HepG2 (cell line): ENCODE measurements at places on chromosomes 6 and 20.

GRCh38 chr20:50415516-50416268 lies 94.5 kb upstream of the PTPN1 start:
- DNase-seq: peak; percentile 86

- DNase-seq: no peak
Measured at GRCh38 chr6:158516098-158516497, 43.8 kb upstream of the TMEM181 start.

- no peak for DNase-seq
Measured at GRCh38 chr6:71301546-71301945, 12.9 kb downstream of the OGFRL1 start.

DNA sequence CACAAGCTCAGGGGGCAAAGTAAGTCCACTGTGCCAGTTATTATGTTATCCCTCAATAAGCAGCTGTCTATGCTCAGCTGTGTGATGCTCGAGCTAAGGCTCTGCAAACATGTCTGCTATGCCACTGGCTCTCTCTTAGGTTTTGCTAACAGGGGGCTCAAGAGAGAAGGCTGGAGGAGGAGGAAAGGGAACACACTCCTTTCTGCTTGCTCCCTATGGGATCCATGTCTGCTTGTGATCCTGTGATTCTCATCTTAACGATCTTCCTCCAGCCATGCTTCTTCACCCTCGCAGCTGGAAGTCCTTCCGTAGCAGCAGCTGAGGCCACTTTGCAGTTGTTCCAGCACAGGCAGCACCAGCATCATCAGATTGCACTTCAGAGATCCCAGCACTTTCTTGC lies 37.0 kb upstream of the IGF2R start:
- DNase-seq: no peak

GRCh38 chr6:14144678-14145113 lies 27.1 kb downstream of the CD83 start:
- DNase-seq: peak; percentile 72

GRCh38 chr20:49713753-49714712 lies at the start of gene B4GALT5:
B4GALT5 (minus strand) TSS chr20:49713878; CDS start chr20:49713690, 188 bp downstream.
- DNase-seq: peak; percentile 66

DNA sequence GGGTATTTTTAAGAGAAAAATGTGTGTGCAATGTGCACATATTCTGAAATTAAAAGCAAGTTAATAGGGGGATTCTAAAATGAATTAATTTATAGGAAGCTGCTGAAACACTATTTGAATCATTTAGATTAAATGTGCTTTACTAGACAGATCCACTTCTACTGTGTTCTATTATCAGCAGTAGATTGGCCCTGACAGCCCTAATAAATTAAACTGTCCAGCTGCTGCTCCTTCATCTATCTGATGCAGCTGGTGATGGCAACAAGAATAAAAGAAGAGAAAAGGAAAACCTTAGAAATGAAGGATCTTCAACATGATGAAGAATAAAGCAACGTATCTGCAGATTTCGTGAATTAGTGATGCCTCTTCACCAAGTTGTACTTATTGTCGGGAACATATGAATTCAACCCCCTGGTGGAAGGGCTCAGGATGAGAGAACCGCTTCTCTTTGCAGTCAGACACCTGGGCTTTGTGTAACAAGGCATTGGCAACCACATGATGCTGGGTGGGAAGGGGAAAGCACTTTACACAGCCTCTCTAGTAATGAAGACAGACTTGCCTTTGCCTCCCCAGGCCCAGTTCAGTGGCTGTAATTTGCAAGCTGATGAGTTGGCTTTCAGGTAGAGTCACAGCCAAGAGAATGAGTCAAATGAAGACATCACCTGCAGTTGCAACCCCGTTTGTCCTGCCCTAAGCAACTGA lies 94.4 kb downstream of the LAMP5 start:
- DNase-seq: no peak

DNA sequence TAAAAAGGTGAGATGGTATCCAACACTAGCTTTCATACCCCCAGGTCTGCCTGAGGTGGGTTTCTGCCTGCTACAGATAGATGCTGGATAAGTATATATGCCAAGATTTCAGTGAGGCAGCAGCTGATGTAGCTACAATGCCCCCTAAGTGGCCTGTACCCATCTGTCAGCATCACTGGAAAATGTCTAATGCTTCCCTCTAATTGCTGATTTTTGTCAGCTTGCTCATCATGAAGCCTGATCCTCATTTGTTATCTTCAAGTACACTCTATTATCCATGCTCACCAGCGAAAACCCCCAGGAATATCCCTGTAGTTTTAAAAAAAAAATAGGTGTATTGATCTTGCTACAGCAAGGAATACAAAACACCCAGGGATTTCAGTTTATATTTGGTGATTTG lies 32.2 kb downstream of the OPRM1 start:
- no peak for DNase-seq

DNA sequence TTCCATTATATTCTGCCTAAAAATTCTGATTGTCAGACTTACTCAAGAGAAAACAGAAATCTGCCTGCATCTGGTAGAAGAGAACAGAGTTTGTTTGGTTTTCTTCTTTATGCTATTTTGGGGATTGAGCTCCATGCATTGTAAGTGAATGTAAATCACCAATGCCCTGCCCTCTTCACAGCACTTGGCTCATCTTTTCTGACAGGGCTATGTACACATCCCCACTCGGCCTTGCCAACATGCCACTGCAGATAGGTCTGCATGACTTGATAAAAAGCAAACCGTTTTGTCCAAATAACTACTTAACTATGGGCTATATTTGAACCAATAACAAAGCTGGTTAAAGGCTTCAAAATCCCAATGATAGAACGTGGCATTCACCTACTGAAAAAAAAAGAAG lies 117.7 kb downstream of the IBTK start:
- peak; percentile 10 for DNase-seq

DNA sequence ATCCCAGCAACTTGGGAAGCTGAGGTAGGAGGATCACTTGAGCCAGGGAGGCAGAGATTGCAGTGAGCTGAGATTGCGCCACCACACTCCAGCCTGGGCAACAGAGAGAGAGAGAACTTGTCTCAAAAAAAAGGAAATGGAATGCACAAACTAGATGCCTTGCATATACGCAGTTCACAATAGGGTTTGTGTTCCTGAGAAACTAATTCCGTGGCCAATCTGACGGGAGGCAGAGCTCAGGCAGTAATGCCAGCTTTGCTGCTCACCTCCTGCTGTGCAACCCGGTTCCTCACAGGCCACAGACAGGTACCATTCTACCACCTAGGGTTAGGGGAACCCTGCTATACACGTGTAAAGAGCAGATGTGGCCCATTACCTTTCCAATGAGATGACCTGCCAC lies 1.4 kb downstream of the CDK5RAP1 start:
- peak; percentile 68 for DNase-seq

- no peak for DNase-seq
Measured at GRCh38 chr20:6756693-6757595, 10.5 kb upstream of the BMP2 start.

DNA sequence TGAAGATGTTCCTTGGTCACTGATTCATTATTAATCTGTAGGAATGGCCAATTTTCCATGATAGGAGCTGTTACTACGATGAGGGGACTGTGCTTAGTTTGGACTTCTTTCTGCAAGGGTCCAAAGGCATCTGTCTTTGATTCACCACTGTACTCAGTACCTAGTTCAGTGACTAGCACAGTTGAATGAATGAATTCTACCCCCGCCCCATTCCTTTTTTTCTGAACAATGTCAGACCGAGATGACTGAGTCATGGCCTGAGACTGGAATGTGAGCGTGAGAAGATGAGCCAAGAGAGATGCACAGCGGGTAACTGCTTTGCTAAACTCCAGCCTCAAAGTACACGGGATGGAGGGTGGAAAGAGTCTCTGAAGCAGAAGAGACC lies 419 bp upstream of the SNHG17 start:
- no peak for DNase-seq

DNA sequence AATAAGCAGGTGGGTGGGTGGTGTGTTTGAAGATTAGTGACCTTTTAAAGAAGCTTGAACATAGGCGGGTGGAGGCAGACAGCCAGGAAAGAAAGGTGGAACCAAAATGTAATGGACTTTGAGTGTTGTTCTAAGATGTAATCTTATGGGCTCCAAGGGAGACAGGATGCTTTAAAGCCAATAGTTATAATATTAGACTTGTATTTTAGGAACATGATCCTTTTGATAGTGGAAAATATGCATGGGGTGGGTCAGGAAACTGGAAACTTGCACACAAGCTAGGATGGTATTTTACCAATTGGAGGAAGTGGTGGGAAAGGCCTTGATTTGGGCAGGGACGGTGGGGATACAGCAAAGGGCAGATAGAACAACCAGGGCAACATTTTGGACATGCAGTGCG lies 151.8 kb upstream of the PDE7B start:
- DNase-seq: no peak

- DNase-seq: no peak
Measured at GRCh38 chr6:57068061-57068460, 21.6 kb downstream of the KIAA1586 start.

DNA sequence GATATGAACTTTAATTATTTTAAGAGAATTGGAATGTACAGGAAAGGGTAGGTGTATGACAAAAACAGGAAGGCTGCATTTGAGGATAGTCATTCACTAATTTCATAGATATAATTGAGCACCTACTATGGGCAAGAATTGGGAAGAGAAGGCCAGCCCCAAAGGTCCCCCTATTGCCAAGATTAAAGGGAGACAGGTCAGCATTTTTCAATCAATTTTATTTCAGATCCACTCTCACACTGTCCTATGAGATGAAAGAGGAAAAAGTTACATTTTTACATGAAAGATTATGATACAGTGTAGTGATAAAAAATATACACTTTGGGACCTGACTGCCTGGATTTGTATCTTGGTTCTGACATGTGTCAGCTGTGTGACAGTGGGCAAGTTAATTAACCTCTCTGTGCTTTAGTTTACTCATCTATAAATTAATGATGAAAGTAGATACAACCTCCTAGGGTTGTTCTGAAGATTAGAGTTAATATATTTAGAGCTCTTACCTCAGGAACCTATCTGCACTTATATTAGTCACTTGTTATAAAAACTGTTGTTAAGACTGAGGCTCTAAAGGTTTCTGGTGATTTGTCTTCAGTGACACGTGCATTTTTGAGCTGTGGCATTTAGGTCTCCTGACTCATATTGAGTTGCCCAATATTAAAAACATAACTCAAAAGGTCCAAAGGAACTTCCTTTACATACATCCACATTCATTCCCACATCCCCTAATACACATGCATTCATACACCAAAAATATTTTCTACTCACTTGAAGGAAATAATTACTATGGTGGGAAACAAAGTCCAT lies 45.7 kb downstream of the SCGN start:
- no peak for DNase-seq

- DNase-seq: no peak
Measured at GRCh38 chr20:61510778-61511330, 258.8 kb downstream of the CDH4 start.

DNA sequence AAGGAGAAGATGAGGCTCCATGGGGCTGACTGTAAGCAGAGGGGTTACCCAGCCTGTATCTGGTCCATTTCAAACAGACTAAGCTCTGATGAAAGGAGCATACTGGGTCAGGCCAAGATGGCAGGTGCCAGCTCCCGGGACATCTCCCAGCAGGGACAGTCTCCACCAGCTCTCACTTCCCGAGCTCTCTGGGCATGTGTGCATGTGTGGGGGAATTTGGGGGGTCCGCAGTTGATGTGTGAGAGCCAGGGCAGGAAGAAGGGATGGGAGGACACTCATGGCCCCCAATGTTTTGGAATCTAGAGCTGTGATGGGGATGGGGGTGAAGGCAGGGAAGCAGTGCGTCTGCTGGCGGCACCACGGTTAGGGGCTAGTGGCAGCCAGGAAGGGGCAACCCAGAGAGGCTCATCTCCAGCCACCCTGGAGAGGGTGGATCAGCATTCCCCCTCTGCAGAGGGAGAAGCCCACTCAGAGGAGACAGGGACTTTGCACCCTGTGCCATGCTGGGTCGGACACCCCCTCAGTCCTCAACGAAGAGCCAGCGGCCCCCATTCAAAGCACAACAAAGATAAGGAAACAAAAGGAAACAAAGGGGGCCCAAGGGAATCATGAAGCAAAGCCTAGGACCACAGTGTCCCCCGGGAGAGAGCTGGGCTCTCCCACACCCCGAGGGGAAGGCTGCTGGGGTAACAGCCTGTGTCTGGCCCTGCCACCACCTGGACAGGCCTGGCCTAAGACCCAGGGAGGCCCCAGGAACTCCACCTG lies 52.4 kb downstream of the DSTN start:
- DNase-seq: no peak

- DNase-seq: no peak
Measured at GRCh38 chr6:50848989-50849795, 30.5 kb downstream of the TFAP2B start.

- no peak for DNase-seq
Measured at GRCh38 chr6:126716826-126717509, 377.1 kb downstream of the CENPW start.

DNA sequence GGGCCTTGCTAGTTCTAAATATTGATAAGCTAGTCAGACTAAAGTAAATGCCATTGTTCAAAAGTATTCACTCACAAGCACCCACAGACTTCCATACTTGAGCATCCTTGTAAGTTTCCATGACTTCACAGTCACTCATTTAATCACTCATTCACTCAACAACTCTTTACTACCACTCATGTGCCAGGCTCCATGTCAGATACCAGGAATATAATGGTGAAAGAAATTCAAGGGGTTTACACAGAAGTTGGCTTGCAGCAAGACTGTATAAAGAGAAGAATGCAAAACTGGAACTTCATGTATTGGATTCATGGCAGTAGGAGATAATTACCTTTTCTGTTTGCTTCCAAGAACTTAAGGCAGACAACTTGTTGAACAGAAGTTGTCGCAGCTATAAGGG lies 36.6 kb downstream of the ADGRF1 start:
- no peak for DNase-seq

DNA sequence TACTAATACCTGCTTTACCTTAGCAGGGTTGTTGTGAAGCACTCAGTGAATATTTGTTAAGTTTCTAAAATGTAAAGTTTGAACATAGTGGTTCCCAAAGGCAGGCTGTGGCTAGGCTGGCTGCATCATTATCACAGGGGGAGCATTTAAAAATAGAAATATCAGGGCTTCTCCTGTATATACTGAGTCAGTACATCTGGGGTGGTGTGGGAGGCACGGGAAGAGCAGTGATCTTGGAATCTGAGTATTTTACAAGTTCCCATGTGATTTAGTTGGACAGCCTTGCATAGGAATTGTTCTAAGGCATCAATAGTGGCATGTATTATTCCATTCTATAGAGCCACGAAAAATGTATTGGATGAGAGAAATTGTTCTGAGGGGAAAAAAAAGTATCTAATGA lies 8.0 kb downstream of the CDC5L start:
- DNase-seq: no peak

- no peak for DNase-seq
Measured at GRCh38 chr20:17634661-17635331, 47.2 kb downstream of the RRBP1 start.

- peak; percentile 64 for DNase-seq
Measured at GRCh38 chr6:151389618-151390275, 1.6 kb downstream of the ZBTB2 start.
